Activated CD4-positive, alpha-beta T cell treated with anti-CD3 and anti-CD28 coated beads, Interleukin-2, amount 10 ng/mL, durations not matched to agents 7 days and 5 days (primary cell): ENCODE measurements at places on chromosomes 3 and 15. TPM values are rescaled to one million over a fixed set of nuclear protein-coding genes. Genes with fewer than 3 reads are reported as not detected.

ROPN1 gene
- total RNA-seq: not detected

ILDR1 gene
- 0.17 TPM for total RNA-seq

IQCF5 gene
- total RNA-seq: not detected

DNAJA4 gene
- total RNA-seq: 28.5 TPM

GRM7 gene
- not detected for total RNA-seq

POPDC2 gene
- total RNA-seq: 1.7 TPM

RTP1 gene
- total RNA-seq: not detected

GABRB3 gene
- total RNA-seq: 0.12 TPM

HIGD2B gene
- total RNA-seq: not detected

KCNAB1 gene
- not detected for total RNA-seq

GNB4 gene
- total RNA-seq: 6.9 TPM

TNFSF10 gene
- 97.9 TPM for total RNA-seq

TMC3 gene
- not detected for total RNA-seq

CYP1A1 gene
- total RNA-seq: 2.2 TPM

FEZF2 gene
- not detected for total RNA-seq

TM6SF1 gene
- 9.4 TPM for total RNA-seq

CCR8 gene
- 1.9 TPM for total RNA-seq

TM2D3 gene
- 54.8 TPM for total RNA-seq

IL17RE gene
- 2.7 TPM for total RNA-seq

LRRC49 gene
- not detected for total RNA-seq

CAMK2N2 gene
- total RNA-seq: not detected

LYSMD4 gene
- total RNA-seq: 11.1 TPM

MST1 gene
- total RNA-seq: 8.4 TPM

LZTFL1 gene
- total RNA-seq: 7.7 TPM

PCOLCE2 gene
- not detected for total RNA-seq

ERICH6 gene
- total RNA-seq: 0.81 TPM

CD96 gene
- 271 TPM for total RNA-seq

PTX3 gene
- total RNA-seq: 0.40 TPM

C2CD4B gene
- total RNA-seq: not detected

SNX22 gene
- total RNA-seq: 0.50 TPM

TP63 gene
- total RNA-seq: 0.35 TPM

PLSCR5 gene
- total RNA-seq: not detected

CHRM5 gene
- not detected for total RNA-seq

ACKR2 gene
- 0.40 TPM for total RNA-seq

IL5RA gene
- not detected for total RNA-seq

ZMAT3 gene
- total RNA-seq: 23.6 TPM

CCDC80 gene
- total RNA-seq: not detected

ATP1B3 gene
- 106 TPM for total RNA-seq

FYCO1 gene
- 15.1 TPM for total RNA-seq

SPTBN5 gene
- 1.2 TPM for total RNA-seq

NR1I2 gene
- total RNA-seq: 0.10 TPM

CAPN3 gene
- 5.3 TPM for total RNA-seq

GOLGA6B gene
- not detected for total RNA-seq

PDZRN3 gene
- total RNA-seq: not detected

ASB14 gene
- total RNA-seq: not detected

ADAMTS17 gene
- total RNA-seq: 4.1 TPM

RETNLB gene
- total RNA-seq: not detected

SLC24A5 gene
- total RNA-seq: not detected

CP gene
- not detected for total RNA-seq

SKOR1 gene
- total RNA-seq: 0.30 TPM

NMB gene
- total RNA-seq: 3.8 TPM
